NCI-H1105 (cell line): ENCODE measurements at places on chromosomes 1 and 21.

- no peak for DNase-seq
Measured at GRCh38 chr1:95230768-95231191, 3.2 kb upstream of the RWDD3 start.

DNA sequence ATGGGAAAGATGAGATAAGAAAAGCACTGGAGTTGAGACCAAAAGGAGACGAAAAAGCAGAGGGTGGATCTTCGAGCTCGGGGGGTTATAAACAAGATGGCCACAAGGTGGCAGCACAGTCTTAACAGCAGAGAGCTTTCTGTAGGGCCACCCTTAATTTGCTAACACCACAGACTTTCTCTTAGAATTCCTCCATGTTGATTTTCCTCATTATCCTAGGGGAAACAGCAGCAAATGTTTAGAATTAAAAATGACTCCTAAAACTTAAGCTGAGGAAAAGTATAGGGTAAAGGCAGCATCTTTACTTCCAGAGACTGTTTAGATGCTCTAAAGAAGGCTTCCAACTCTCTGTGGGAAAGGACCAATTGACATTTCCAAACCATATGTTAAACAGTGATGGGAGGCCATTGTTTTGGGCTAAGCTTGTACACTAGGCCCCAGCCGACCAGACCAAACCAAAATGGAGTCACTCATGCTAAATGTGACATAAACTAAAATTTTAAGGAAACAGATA, 2.5 kb upstream of the APOBEC4 start:
- DNase-seq = peak; percentile 69

DNA sequence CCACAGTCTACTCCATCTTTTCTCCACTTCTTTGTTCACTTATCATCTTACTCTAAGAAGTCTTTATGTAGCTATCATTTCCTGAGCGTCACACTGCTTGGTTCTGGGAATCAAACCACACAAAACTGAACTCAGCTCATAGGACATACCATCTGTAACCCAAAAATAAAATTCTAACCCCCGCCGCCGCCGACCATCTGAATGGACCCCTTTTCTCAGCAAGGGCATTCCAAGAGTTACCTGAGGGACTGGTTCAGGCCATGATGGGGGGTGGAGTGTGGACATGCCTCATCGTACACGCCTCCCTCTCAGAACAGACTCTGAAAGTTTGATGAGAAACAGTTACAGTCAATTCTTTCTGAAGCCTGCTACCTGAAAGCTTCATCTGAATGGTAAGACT, 12.6 kb upstream of the CHI3L2 start:
- DNase-seq = no peak

DNA sequence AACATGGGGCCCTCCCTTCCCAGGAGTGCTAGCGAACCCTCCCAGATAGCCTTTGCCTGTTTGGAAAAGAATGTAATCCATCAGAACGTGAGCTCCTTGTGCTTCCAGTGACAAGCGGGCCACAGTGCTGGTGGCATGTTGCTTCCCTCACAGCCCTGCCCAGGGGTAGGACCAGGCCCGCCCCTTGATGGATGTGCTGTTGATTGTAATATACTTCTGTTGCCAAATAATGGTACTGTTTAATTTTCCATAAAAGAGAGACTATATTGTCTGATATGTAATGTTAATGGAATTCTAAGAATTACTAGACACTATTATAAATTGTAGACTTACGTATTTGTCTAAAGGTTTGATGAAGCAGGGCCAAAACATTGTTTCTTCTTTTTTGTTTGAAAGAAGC, 16.4 kb downstream of the ATP5PO start:
- DNase-seq = no peak

DNA sequence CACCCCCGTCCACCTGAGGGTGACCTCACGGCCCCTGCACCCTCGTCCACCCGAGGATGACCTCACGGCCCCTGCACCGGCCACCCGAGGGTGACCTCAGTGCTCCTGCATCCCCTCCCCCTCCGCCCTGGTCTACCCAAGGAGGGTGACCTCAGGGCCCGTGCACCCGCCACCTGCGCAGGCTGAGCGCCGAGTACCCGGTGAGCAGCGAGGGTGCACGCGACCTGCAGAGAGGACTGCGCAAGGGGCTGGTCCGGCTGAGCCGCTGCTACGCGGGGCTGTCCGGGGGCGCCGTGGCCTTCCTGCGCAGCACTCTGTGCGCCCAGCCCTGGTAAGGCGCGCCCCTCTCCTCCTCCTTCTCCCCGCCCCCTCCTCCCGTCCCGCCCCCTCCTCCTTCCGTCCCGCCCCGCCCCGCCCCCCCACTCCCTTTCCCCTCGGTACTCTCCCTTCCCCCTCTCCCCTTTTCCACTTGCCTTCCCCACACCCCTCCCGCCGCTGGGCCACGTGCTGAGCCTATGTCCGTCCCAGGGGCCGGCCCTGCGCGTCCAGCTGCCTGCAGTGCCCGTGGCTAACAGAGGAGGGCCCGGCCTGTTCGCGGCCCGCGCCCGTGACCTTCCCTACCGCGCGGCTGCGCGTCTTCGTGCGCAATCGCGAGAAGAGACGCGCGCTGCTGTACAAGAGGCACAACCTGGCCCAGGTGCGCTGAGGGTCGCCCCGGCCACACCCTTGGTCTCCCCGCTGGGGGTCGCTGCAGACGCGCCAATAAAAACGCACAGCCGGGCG, 28.4 kb downstream of the TRIM11 start:
- peak; percentile 57 for DNase-seq

GRCh38 chr1:179015396-179015795, 10.3 kb upstream of the FAM20B start:
- DNase-seq = no peak

DNA sequence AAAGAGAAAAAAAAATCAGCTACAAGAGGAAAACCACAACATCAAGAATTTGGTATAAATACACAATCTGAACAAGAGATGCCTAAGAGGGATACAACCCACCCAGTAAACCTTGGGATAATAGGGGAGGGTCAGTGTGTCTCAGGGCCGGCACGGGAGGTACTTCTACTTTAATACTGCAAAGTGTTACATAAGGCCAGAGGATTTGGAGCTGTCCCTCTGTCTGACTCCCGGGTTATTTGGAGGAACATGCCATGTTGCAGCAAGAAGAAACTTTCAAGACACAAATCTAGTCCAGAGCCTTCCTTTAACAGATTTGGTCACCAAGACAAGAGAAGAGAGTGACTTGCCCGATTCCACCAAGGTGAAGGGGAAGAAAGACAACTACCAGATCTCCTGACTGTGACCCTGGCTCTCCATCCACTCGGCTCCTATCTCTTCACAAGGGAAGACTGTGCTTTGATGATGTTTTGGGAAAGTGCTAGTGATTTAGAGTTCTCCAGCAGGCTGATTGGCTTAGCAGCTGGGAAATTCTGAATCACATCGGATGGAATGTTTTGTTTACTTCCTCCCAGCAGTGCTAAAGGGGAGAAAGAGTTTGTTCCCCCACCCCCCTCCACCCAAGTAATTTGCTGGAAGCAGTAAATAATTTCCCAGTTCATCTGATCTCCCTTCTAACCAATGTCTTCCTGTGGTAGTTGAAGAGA, 29.3 kb downstream of the SGIP1 start:
- no peak for DNase-seq

GRCh38 chr1:47915677-47916353, 81.4 kb downstream of the TRABD2B start:
- no peak for DNase-seq

GRCh38 chr1:72137656-72138055, 144.7 kb downstream of the NEGR1 start:
- no peak for DNase-seq

DNA sequence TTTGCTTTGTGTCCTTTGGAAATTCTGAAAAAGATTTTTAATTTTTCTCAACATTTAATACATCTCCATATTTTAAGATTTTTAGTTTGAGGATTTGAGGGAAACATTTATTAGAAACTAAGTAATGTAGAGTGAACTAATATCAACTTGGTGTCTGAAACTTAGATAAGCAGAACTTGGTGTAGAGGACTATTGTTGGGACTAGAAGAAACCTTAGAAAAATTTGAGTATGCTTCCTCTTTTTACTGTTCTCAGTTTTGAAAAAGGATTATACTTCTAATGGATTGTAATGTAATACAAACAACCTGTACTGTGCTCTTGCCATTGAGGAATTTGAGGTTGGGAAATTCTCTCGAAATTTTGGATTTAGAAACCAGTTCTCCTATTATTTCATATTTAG, 2.4 kb downstream of the FNBP1L start:
- no peak for DNase-seq

DNA sequence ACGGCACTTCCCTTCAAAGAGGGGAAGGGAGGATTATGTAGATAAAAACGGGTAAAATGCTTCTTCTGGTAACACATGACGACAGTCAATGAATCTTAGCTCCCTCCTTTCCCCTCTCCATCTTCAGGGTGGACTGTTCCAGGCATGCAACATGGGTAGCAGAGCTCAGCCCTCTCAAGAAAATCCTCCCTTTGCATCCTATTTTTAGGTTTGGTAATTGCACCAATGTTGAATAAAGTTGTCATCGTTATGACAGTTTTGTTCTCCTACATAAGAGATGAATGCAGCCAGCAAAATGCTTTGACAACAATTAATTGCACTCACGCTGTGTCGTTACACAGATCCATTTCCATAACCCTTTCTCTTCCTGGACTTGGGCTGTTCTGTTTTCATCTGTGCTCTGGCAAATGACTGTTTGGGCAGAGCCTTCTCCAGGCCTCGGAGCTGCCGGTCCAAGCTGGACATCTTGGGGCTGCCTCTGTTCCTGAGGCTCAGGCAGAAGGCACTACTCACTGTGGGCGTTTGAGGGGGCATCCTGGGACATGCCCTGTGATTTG, 127.6 kb downstream of the CNIH3 start:
- no peak for DNase-seq

DNA sequence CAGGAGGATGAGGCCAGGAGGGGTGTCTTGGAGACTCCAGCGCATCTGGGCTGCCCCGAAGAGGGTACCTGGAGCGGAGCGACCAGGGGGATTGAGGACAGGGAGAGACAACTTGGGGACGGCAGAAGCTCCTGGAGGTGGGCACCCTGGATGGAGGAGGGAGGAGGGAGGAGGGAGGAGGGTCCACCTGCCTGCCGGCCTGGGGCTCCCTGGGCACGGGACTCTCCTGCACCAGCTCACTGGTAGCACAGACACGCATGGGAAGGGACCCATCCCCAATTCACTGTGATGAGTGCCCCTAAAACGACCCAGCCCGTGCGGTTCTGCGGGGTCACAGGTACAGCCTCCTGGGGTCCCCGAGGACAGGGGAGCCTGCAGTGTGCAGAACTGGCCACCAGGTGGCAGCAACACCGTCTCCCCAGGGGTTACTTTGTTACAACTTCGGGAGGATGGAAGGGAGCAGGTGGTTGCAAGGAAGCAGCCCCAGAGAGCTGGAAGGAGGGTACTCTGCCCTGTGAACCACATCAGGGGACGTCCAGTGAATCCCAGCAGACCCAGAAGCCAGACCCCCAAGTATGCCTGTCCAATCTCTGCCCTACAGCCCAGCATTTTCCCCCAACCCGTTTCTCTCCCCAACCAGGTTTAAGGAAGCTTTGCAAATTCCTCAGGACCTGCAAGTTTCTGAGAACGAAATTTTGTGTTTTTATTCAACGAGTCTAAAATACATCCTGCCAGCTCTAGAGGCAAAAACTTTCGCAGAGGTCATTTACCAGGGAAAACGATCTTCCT, 482.4 kb downstream of the NPHP4 start:
- peak; percentile 55 for DNase-seq

DNA sequence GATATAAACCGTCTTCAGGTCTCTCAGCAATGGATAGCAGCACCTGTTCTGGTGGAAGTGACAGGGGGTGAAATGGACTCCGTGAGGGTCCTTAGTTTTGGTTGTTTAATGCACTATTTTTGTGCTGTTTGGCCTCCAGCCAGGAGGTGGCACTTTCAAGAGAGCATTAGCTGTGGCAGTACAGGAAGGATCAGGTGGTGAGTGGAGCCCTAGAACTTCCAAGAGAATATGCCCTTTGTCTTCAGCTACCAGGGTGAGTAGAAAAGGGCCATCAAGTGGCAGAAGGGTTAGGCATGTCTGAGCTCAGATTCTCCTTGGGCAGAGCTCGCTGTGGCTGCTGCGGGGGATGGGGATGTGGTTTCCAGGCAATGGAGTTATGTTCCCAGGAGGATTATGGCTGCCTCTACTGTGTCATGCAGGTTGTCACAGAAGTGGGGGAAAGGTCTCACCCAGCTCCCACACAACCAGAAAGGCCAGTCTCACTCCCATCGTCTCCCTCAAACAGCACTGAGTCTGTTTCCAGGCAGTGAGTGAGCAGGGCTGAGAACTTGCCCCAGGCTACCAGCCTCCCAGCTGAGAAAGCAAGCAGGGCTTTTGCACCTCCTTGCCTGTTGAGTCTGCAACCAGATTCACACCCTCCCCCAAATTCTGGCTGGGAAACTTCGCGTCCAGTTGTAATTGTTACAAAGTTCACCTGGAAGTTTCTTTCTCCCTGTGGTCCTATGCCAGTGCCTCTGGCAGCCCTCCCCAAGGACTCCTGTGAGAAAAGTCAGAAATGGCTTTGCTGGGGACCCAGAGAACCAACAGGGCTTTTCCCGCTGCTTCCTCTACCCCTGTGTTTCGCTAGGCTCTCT, 39.1 kb upstream of the TTLL7 start:
- DNase-seq = no peak

DNA sequence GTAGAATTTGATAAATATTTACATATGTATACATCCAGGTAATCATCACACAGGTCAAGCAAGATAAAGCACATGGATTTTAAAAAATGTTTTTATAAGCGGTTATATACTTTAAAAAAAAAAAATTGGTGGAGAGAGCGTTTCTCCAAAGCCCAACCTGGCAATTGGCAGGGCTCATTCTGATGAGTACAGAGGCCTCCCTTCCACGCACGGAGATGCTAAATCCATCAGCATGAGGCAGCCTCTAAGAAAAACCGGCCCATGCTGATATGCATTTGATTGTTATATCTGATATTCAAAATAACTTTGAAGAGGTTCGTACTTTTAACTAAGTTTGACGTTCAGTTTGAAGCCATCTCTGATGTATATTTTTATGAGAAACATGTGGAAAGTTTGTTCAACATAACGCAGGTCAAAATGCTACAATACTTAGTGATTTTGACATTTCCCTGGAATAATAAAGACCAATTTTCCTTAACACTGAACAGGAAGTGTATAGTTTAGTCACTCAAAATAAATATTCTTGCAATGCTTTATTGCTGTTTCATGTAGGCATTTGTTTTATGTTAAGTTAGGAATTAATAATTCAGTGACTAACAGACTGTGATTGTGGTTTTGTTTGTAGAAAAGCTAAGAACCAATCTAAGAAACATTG, 151.7 kb downstream of the NR5A2 start:
- no peak for DNase-seq

- DNase-seq = no peak
Measured at GRCh38 chr1:84698151-84699110, 8.2 kb upstream of the SSX2IP start.

- DNase-seq = peak; percentile 76
Measured at GRCh38 chr1:85315789-85316188, 39.4 kb upstream of the BCL10 start.

GRCh38 chr1:186717286-186717685, 37.1 kb upstream of the PTGS2 start:
- DNase-seq = no peak

DNA sequence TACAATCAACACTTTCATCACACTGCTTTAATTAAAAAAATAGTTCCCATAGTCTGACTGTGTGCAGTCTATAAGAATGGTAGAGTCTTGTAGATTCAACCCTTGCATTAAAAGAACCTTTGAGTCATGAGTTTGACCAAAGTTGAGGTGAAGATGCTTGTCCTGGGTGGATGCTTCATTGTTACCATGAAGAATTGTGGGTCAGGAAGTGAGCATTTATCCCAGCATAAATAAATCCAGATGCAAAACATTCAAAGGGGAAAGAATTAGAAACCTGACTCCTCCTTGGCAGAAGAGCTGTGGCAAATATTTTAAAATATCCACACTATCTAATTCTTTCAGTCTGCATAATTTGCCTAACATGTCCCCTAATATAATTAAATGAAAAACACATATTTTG, 72.9 kb upstream of the SPAG17 start:
- no peak for DNase-seq

GRCh38 chr21:39658066-39658465, 45.3 kb downstream of the B3GALT5 start:
- DNase-seq = no peak
